ENCODE measurements at places on chromosomes 3 and 15.

DNA sequence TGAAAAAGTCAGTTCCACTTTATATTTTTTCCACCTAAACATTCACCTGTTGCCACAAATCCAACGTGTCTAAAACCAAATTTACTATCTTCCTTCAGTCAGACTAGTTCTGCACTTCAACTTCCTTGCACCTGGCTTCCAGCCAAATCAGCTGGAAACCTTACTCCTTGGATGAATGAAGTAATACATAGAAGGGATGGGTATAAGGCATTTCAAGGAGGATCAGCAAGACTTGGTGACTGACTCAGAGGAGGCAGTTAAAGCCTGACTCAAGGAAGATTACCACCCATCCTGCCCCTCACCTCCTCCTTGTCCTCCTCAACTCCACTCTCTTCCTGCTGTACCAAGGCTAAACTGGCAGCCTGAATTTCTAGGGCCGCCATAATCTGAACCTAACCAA, 37.1 kb downstream of the QTRT2 start:
- peak; percentile 8 for DNase-seq

- peak; percentile 79 for DNase-seq
Measured at GRCh38 chr3:186976837-186977750, 46.8 kb downstream of the ST6GAL1 start.

DNA sequence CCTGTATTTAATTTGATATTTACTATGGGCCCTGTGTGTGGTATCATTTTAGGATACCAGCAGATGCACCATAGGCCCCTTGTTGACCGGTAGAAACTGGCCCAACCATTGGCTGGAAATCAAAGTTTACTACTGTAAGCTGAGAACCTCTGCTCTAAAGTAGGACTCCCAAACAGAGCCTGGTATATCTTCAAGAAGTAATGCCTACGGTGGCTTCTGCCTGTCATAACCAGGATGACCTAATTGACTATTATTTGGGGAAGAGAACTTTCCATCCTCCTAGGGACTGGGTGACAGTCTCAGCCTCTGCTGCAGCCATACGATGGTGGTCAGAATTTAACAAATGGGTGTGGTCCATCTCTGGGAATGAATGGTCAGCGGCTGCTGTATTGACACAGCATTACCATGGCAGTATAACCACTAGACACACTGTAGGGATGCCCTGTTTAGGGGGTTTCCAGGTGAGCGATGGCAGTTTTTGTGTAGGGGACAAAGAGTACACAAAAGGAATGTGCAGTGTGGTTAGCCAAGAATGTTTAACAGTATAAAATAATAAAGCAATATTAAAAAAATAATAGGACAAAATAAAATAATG, 37.3 kb downstream of the RARB start:
- DNase-seq, result no peak

- DNase-seq, result no peak
Measured at GRCh38 chr3:149605902-149606301, 51.9 kb downstream of the WWTR1 start.

- DNase-seq, result no peak
Measured at GRCh38 chr15:65072617-65073016, 3.9 kb upstream of the KBTBD13 start.

DNA sequence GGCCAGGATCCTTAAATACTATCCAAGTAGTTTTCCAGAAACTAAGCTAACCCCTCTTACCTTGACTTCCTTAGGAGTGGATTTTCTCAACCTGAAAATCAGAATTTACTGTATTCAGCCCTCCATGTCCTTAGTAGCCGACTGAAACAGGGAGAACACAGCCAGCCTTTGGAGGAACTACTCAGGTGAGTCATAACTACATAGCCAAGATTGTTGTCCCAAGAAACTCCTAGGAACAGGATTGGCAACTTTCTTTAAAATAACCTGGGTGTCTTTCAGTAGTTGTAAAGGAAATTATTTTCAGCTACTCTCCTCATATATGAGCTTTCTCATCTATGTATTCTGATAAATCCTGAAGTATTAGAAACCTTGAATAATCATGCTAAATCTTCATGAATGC, 22.3 kb downstream of the FANCD2OS start:
- DNase-seq, result no peak

DNA sequence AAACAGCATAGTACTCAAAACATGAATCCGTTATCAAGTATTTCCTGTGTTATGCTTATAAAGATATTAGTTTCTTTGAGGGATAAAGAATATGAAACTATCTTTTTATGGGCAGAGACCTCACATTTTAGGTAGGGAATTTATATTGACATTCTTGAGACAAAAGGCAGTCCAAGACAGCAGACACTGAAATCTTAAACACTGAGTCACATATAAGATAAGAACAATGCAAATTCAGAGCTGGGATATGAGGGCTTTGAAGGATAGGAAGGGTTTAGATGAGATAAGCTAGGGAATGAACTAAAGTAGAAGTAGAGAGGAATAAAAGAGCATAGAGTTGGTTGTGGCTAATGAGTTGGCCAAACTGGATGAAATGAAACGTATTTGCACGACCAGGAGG, 58.4 kb downstream of the ASTE1 start:
- no peak for DNase-seq

DNA sequence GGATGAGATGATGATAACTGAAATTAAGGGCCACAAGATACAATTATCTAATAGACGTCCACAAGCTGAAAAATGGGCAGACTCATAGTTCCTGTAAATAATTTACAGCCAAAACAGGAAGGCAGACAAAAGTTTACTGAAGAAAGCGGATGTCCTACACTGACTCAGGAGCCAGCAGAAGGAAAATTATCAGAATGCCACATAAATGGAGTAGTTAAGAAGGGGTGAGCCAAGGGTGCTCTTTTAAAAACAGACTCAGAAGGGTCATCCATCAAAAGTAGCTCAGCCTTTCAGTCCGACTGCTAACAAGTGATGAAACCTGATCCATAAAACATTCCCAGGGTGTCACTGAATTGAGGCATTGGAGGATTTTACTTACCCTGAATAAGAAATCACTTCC, 39.8 kb downstream of the TUSC7 start:
- no peak for DNase-seq

GRCh38 chr3:113844622-113845222, 6.1 kb downstream of the GRAMD1C start:
- DNase-seq, result peak; percentile 69

DNA sequence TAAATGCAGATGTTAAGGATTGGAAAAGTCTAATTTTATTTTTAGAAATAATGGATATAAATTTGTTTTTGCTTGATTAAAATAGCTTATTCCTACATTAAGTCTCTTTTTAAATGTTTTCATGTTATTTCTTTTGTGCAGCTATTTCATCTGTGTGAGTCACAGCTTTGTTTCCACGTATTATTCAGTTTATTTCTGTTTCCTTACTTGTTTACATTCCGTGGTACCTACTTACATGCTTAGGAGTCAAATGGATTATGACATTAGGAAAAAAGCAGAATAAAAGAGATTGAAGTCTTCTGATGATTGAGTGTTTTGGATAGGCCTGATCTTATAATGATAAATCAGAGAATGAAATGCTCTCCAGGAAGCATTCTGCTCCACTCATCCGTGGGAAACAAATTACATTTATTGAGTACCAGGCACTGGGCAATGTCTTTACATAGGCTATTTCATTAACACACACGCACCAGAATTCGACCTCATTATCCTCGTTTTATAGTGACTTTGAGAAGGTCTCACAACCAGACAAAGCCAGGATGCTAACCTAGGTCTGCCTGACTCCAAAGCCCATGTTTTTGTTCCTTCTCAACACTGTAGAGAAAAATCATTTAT, 38.1 kb upstream of the RASA2 start:
- DNase-seq, result no peak

GRCh38 chr3:135033737-135034136, 238.7 kb downstream of the EPHB1 start:
- no peak for DNase-seq

DNA sequence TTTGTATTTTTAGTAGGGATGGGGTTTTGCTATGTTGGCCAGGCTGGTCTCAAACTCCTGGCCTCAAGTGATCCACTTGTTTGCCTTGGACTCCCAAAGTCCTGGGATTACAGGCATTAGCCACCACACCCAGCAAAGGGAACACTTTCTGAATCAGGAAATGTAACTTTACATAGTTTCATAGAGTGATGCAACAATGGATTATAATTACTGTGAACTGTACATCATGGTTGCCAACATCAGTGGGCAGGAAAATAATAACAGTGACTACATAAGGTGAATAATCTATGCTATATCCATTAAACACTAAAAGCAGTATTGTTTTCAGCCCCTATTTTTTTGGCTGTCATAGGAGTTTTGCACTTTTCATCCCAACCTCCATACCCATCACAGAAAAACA, 5.0 kb upstream of the KPNA1 start:
- no peak for DNase-seq

GRCh38 chr3:69354948-69355347, 30.9 kb downstream of the FRMD4B start:
- DNase-seq, result no peak

GRCh38 chr3:180612364-180612763, 10.4 kb downstream of the TTC14 start:
- DNase-seq, result no peak

GRCh38 chr3:156291272-156292123, 171.1 kb downstream of the KCNAB1 start:
- no peak for DNase-seq

DNA sequence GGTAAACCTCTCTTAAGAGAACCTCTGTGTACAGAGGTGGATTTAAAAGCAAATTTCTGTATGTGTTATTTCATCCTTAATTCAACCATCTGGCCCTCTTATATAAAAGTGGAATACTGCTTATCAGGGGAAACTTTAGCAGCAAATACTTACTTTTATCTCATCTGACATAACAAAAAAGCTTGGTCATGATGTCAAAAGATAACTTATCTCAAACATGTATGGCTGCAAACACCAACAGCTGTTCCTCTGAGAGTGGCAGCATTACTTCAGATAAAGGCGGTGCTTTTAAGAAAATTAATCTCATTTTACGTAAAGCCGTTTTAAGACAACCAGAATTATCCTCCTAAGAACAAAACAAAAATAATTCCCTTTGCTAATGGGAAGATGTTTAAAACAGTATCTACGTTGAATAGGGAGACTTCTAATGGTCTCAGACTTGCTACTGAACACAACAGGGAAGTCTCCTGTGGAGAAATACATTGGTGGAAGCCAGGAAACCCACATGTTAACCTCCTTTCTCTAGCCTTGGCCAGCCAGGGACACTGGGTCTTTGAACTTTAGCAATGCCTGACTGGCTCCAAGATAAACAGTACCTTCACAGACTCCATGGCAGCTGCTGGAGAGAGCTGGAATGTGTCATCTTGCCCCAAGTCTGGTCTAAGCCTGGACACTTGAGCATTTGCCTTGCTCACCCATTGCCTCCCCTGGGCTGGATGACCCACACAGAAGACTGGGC, 18.1 kb downstream of the ARRDC4 start:
- no peak for DNase-seq

- DNase-seq, result peak; percentile 76
Measured at GRCh38 chr3:124281453-124282316, 289.8 kb upstream of the ROPN1 start.

DNA sequence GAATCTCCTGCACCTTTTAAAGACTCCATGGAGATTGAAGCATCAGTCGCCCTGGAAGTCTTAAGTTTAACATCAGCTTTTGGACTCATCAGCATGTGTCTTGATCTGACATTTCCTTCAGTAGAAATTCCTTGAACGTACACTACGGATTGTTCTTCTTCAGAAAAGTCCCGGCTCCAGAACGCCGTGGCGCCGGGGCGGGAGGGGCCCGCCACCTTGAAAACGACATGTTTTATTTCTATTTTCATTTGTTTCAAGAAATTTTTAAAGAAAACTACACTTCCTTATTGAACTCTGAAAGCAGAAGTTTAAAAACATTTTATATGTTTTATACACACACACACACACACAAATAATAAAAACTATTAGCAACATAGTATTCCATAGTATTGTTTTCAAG, 32.6 kb upstream of the RAP2B start:
- DNase-seq, result no peak

GRCh38 chr15:79169526-79170133, 79.0 kb upstream of the RASGRF1 start:
- no peak for DNase-seq

DNA sequence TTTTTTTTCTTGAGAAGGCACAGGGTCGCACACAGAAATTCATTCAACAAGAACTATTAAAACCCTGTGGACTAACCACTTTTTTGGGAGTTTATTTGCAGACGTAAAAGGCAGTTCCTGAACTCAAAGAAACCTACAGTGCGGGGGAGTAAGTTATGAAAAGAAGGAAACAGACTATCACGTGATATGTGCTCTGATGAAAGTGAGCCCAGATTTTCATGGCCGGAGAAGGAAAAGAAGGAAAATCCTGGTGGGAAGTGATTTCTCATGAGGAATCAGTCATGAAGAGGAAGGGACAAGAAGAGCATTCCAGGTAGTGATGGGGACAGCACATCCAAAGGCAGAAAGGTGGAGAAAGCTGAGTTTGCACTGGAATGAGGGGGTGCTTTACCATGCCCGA, 26.1 kb downstream of the SEMA6D start:
- DNase-seq, result no peak

DNA sequence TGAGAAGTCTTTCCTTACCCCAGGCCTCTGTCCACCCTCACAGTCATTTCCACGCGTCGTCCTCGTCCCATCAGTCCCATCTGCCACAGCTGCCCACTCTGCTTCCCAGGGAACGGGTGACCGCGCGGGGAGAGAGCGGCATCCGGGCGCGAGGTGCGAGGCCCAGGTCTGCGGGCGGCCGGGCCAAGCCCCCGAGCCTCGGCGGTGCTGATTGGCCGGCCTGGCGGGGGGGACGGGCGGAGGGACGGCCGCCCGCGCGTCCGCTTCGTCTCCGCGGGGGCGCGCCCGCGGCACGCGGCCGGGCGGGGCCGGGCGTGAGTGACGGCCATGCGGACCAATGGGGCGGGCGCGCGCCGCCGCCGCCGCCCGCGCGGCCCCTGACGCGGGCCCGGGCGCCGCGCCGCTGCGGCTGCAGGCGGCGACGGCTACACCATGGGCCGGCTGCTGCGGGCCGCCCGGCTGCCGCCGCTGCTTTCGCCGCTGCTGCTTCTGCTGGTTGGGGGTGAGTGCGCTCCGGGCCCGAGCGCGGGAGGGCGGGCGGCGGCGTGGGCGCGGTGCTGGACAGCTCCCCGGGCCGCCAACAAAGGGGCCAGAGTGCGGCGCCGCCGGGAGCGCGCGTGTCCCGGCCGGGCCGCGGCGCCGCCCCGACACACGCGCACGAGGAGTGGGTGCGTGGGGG, at the start of gene PODXL2:
PODXL2 (plus strand) TSS at position 398 of the 679 bp plus-strand sequence; CDS start at position 433, 35 bp downstream.
- no peak for DNase-seq

- no peak for DNase-seq
Measured at GRCh38 chr3:126721246-126721645, 17.2 kb downstream of the CHCHD6 start.

- no peak for DNase-seq
Measured at GRCh38 chr3:113212150-113212843, 940 bp downstream of the BOC start.

GRCh38 chr3:66048051-66048395, 9.3 kb upstream of the MAGI1 start:
- DNase-seq, result no peak

DNA sequence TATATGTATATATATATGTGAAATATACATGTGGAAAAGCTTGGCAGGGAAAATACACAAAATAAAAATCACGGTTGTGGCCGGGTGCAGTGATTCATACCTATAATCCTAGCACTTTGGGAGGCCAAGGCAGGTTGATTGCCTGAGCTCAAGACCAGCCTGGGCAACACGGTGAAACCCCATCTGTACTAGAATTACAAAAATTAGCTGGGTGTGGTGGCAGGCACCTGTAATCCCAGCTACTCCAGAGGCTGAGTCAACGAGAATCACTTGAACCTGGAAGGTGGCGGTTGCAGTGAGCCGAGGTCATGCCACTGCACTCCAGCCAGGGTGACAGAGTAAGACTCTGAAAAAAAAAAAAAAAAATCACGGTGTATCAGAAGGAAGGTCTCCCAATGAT, 20.8 kb upstream of the ARHGEF3 start:
- no peak for DNase-seq
